Fibroblast of skin of back (primary cell): ENCODE measurements at places on chromosomes 3 and 15.

DNA sequence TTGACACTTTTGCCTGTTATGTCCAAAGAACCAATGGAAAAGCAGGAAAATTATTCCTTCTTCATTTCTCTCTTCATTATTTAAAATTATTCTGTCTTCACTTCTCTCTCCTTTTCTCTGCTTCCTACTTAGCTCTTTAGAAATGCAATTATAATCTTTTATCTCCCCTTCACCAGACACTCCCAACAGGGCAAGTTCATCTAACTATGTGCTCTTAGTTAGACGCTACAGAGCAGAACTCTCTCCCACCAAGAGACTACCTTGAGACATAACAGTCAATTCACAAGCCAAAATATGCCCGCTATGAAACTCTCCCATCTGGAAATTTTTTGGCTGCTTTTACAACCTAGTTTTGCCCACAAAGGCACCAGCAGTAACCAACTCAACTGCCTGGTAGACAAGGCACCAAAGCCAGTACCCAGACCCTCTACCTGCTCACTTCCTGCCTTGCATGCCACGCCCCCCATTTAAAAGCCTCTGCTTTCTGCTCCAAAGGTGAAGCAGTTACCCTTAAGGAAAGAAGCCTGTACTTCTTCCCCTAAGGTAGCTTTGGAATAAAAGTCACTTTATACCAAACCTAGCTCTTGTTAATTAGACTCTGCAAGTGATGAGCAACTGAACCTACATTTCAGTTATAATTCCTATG, 28.1 kb downstream of the CCRL2 start:
- no peak for DNase-seq

DNA sequence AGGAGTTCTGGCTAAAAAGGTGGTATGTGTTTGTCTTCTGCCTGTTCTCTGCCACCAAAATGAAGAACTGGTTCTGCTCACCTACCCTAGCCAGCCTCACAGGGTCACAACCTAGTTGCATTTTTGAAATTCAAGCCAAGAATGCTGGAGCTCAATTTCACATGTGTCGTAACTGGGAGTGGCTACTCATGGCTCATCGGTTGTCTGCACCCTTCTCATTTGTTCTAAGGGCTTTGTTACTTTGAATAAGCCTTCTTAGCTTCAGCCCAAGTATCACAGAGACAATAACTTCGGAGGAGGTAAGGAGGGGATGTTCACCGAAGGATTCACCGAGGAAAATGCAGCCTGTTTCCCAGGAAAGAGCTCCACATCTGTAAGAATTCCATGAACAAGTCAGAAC, 134.3 kb upstream of the RARB start:
- DNase-seq, result no peak

GRCh38 chr15:51267051-51267702, 71.2 kb downstream of the CYP19A1 start:
- peak; percentile 19 for DNase-seq

DNA sequence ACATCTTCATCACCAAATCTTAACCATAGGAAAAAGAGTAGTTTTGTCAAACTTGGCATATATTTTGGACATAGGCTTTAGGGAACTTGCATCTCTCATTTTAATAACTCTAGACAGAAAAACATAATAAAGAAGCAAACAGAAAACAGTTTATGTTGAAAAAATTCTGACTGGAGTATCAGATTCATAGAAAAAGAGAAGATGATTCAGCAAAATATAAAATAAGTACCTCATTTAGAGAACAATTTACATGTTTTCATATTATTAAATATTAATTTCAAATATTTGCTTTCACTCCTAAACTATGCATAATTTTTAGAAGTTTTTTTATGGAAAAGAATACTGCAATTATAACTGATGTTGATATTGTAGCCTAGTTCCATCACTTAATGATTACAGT, 12.5 kb downstream of the SATB1 start:
- no peak for DNase-seq

DNA sequence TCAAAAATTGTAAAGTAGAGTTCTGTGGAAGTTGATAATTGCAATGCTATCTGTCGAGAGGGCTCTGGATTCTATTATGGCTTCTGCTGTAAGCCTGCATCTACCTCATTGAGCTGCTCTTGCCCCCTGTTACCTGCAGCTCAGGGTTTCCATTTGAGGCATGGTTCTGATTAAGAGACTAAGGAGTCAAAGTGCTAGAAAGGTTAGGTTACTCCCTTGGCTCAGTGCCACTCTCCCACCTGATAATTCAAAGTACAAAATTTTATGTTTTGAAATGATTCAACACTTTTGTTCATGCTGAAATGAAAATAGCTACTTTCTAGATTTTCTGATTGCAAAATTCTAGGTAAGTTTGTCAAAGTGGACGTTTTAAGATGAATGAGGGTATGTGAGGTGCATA, 220.5 kb upstream of the SATB1 start:
- no peak for DNase-seq

GRCh38 chr15:77773903-77774302, 141.2 kb upstream of the LINGO1 start:
- DNase-seq, result no peak

GRCh38 chr3:31469385-31469784, 63.3 kb upstream of the STT3B start:
- no peak for DNase-seq

GRCh38 chr3:144294659-144295538, 323.3 kb downstream of the DIPK2A start:
- no peak for DNase-seq

- DNase-seq, result no peak
These were observed 31.0 kb downstream of the HEG1 start for GRCh38 chr3:125024817-125025216.

DNA sequence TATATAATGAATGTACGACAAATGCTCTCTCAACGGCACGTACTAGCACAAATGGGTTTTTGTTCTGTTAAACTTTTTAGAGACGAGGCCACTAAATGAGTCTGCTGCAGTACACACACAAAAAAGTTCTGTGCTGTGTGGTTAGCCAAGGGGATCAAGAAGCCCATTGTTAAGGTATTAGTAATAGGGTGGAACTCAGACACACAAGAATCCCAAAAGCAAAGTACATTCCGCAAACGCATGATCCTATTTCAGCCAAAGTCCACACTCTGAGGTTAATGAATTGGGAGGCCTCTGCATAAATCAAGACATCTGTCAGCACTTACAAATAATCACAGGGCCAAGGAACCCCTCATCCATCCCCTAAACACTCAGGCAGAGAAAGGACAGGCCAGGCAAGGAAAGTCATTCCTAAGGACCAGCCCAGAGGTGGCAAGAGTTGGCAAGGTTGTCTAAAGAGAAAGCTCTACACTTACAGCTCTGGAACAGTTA, 12.1 kb downstream of the OSBPL10 start:
- peak; percentile 98 for DNase-seq

DNA sequence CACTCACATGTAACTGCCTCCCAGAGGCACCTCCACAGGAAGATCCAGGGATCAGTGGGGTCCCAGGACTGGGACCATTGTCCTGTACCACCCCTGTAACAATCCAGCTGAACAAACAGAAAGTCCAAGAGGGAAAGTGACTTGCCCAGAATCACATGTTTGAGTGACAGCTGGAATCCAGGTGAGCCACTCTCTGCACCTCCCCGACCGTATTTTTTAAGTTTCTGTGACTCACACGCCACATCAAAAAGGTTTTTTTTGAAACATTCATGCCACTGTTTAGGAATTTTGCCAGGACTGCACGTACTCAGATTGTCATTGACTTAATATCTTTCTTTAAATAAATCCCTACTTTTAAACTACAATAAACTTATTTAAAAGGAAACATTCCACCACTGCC, 9.8 kb upstream of the SLC6A1 start:
- no peak for DNase-seq

DNA sequence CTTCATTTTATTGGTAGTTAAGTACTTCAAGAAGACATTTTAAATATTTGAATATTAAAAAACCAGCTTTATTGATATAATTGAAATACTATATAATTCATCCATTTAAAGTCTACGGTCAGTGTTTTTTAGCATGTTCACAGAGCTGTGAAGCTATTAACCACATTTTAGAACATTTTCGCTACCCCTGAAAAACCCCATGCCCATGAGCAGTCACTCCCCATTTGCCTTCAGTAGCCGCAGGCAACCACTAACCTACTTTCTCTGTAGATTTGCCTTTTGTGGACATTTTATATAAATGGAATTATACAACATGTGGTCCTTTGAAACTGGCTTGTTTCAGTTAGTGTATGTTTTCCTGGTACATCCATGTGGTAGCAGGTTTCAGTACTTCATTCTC, 55.7 kb downstream of the GPR171 start:
- no peak for DNase-seq

GRCh38 chr3:29311795-29312194, 30.9 kb downstream of the RBMS3 start:
- DNase-seq, result no peak

DNA sequence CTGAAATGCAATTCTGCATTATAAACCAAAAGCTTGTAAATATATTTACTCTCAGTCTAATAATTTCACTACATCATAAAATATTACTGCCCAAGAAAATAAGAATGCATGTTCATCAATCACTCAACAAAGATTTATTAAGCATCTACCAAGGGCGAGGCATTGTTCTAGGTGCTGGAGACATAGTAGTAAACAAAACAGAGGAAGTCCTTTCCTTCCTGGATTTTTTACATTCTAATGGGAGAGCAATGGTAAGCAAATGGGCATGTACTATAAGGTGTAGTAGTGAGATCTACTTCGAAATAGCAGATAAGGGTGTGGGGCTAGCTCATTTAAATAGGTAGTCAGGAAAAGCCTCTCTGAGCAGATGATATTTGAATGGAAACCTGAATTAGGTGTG, 10.8 kb upstream of the ZFYVE19 start:
- DNase-seq, result no peak

- DNase-seq, result peak; percentile 21
These were observed 99.9 kb downstream of the CD200R1L start for GRCh38 chr3:112746675-112747280.

DNA sequence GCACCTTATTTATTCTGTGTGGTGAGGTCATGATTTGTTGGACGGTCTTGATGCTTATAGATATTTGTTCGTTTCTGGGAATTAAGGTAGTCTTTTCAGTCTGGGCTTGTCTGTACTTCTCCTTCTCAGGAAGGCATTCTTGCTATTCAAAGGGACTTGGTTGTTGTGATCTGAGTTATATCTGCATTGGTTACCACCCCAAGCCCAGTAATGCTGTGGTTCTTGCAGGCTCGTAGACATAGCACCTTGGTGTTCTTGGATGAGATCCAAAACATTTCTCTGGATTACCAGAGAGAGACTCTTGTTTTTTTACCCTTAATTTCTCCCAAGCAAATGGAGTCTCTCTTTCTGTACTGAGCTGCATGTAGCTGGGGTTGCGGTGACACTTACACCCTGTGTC, 128.0 kb upstream of the CBLB start:
- no peak for DNase-seq

DNA sequence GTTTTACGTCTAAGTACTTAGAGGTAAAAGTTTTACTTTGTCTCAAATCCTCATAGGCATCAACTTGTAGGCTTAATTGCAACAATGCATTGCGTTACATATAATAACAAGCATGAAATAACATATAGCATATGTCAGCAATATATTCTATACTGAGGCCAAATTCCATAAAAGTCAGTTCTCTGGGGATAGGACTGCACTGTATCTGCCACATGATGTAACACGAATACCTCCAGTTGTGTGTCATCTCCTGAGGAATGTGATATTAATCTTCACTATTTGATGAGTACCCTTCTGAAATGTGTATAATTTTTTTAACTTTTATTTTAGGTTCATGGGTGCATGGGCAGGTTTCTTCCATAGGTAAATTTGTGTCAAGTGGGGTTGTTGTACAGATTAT, 126.4 kb downstream of the IMPG2 start:
- DNase-seq, result peak; percentile 93

DNA sequence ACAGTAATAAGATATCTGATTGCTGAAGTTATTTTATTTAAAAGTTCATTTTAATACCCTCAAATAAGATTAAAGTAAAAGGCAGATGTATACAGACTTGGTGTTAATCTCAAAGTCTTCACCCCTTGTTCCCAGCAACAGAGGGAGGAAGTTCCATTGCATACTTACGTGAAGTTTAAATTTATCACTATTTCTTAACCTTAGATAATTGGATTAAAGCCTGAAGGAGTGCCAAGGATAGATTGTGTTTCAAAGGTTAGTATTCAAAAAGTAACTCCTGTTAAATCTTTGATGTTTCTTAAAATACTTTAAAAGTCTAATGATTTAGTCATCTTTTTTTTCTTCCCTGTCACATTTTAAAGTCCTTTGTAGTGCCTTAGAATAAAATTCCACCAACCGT, 39.3 kb downstream of the ATP1B3 start:
- no peak for DNase-seq

GRCh38 chr15:96328181-96328876, 2.2 kb upstream of the NR2F2 start:
- no peak for DNase-seq

- DNase-seq, result peak; percentile 96
These were observed 23.8 kb upstream of the TM2D3 start for GRCh38 chr15:101675796-101676582.
